ENCODE measurements at places on chromosomes 3 and 15.

DNA sequence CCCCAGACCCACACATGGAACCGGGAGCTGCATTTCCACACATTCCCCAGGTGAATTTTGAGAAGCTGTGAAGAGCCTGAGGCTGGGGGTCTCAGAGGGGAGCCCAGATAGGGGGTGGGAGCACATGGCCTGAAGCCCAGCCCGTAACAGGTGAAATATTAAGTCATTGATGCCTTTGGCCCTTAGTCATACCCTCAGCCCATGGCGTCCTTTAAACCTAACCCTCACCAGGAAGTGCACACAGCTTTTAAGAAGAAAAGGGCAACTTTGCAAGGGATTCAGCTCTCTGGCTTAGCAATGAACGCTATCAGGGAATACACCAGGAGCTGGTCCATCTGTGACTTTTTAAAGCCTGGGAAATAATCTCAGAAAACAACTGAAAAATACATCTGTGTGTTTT lies 40.6 kb downstream of the WNT7A start:
- DNase-seq, result no peak

DNA sequence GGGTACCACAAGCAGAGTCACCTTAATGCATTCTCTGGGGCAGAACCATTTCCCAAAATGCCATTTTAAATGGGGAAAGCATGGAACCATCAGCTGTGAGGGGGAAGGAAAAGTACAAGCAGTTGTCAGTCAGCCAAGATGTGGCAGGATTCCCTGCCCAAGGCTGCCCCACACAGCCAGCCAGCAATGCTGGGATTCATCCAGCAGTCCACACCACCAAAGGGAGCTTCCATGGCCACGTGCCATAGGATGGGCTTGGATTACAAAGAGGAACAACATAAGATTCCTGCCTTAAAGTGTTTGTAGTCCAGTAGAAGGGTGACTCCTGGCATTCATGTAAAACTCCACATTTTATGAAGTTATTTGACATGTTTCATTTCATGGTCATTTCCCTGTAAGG lies 233.3 kb downstream of the SHOX2 start:
- no peak for DNase-seq

DNA sequence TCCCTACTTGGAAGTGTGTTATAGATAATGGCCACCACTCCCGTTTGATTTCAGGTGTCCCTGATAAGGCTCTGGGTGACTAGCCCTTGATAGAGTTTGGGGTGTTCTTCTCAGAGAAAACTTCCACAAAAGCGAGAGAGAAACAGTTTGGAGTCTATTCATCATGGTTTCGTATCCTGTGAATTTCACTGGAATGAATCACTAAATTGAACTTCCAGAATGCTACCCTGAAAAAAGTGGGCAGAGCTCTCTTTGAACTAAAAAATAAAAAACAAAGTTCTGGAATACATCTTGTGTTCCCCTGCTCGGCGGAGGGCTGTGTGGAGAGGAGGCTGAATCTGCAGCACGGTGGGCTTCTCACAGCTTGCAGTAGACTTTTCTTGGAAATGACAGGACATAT lies 52.8 kb upstream of the FAM98B start:
- DNase-seq, result no peak

DNA sequence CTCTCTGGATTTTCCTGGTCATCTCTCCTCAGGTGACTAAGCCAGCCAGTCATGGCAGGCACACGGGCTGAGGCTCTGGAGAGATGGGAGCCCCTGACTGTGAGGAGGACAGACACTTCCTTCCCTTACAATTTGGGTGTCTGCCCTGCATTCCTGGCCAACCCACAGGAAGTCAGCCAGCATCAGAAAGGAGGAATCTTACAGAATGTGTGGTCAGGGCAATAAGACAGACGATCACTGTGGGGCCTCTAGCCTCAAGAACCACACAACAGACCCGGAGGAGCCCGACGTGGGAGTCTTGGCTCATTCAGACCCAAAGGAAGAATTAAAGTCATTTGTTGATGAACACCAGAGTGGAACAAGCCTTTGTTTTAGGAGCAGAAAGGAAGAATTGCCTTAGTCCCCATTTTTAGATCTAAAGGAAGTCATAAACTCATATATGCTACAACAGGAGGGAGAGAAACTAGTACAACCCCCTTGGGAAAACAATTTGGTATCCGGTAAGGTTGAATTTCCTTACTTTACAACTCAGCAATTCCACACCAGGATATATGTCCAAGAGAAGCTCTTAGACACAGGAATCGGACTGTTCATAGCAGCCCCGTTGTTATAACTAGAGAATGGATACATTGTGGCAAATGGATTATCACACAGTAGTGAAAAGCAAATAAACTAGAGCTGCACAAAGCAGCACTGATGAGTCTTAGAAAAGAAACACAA lies 62.2 kb downstream of the ABTB1 start:
- no peak for DNase-seq

DNA sequence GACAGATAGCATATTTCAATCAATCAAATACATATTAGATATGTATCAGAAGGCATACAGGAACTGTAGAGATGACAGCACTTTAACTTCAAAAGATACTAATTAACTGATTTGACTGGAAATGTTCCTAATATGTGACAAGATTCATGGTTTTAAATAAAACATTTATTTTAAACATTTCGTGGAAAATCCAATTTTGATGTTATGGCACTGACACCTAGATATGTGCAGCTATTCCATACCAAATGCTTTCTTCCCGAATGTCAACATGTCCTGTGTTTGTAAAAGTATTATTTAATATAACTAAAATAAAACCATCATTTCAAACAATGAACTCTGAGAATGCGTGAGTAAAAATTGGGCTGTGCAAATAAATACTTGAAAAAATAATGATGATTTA lies 1209.3 kb downstream of the NSUN3 start:
- no peak for DNase-seq

DNA sequence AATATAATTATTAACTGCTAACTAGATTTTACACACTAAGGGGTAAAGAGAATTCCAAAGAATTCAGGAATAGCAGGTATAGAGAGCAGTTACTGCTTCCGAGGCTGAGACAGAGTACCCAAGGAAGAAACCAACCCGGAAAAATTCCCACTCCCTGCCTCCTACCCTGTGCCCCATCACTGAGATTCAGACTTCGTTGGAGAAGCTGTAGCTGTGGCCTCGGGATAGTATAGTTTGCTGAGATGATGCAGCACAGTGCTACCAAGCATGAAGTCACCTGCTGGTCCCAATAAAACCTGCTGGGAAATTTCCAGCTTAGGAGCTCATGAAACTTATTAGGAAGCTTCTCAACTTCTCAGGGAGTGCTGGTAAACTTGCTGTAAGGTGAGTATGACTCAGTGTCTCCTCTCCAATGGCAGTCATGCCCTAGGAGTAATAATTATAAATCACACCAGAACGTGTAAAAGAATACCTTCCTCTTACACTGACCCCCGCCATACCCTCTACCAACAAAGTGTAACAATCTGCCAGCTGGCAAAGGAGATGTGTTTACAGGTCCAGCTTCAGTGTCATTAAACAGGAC lies 215.2 kb upstream of the ROBO2 start:
- DNase-seq, result no peak

- DNase-seq, result no peak
These were observed 112.7 kb downstream of the TBL1XR1 start for GRCh38 chr3:177084616-177085015.

DNA sequence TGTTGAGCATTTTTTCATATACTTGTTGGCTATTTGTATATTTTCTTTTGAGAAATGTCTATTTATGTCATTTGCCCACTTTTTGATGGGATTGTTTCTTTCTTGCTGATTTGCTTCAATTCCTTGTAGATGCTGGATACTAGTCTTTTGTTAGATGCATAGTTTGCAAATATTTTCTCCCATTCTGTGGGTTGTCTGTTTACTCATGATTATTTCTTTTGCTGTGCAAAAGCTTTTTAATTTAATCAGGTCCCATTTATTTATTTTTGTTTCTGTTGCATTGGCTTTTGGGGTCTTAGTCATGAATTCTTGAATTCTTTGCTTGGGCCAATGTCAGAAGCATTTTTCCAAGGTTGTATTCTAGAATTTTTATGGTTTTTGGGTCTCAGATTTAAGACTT lies 251.7 kb downstream of the WNT5A start:
- no peak for DNase-seq

GRCh38 chr3:151443583-151443982 lies 17.3 kb downstream of the IGSF10 start:
- no peak for DNase-seq

- DNase-seq, result no peak
These were observed 125.7 kb downstream of the PDZRN3 start for GRCh38 chr3:73498764-73499622.

- peak; percentile 14 for DNase-seq
These were observed 20.0 kb downstream of the PCCB start for GRCh38 chr3:136270179-136270578.

GRCh38 chr15:61749169-61749568 lies 311.1 kb downstream of the VPS13C start:
- no peak for DNase-seq

DNA sequence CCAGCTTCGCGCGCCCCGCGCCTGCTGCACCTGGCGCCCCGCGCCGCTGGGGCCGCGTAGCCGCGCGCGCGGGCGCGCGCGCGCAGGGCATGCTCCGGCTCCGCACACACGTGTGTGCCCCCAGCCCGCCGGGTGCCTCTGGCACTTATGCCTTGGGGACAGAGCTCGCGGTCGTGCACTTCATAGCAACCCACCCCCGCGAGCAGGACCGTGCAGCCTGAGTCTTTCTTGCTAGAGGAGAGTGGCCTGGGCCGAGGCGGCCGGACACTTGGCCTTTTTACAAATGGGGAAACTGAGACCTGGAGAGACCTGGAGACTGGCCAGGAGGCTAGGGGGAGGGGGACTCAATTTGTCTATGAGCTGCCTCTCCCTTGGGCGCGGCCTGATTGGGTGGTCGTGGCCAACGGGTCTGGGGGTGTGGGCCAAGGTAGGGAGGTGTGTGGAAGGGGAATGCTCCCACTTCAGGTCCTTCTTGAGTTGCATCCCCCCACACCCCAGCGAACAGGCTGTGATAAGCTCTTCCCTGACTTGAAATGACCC lies 562 bp downstream of the NBEAL2 start:
- peak; percentile 39 for DNase-seq

- no peak for DNase-seq
These were observed 751.5 kb downstream of the SQOR start for GRCh38 chr15:46386356-46386755.

DNA sequence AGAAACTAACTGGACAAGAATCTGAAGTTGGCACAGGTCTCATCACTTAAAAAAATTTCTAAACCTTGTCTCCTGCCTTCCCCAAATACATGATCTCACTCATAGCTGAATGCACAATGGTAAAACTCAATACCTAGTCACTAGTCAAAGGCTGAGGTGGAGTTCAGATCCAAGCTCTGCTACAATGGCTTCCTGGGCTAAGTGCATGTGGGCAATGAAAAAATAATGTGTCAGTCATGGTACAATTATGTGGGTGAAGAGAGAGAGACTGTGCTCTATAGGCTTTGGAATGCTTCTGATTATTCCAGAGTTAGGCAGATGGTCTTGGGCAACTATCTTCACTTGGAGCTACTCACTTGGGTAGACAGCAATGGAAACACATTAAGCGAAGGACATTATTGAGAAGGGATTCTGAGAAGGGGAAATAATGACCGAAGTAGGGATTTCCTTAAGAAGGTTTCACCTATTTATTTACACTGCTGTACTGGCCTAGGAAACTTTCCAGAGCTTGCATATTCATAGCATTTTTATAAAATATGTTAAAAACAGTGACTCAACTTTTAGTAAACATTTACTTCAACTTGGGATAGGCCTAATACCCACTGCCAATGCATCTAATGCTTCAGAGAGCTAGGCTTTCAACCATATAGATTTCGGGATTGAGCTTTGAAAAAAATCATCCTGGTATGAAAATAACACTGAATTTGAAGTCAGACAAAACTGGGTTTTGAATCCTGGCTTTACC lies 58.7 kb upstream of the PLXND1 start:
- no peak for DNase-seq

DNA sequence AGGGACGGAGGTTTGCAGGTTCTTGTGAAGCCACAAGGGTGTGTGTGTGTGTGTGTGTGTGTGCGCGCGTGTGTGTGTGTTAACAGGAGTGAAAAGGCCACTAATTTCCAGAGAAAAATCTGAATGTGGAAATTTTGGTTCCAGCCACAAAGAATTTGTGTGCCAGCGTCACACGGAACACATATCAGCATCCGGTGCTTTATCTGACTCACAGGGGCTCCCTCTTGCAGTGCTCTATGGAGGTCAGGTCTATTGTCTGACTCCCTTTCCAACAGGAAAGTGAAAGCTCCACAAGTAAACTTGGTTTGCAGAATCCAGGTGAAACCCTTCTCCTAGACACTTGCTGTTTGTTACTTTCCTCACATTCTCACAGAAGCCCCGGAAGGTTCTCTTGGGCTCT lies 6.2 kb downstream of the CLDN11 start:
- no peak for DNase-seq

DNA sequence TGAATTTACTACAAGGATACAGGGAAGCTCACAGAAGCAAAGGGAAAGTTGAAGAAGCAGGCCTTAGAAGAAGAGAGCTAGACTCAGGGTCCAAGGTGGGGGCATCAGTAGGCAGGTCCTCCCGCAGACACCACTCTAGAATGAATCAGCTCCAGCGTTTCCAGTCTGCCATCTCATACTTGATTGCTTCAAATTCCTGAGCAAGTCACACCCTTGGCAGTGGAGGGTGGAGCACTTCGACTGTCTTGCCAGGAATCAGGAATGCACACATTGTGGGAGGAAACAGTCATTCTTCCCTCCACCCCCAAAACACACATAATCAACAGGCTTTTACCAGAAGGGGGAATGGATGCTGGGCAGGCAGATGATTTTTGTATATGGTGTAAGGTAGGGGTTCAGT lies 78.5 kb downstream of the CHCHD6 start:
- DNase-seq, result no peak

- no peak for DNase-seq
These were observed 43.8 kb downstream of the NEK10 start for GRCh38 chr3:27325419-27325818.

GRCh38 chr15:40064231-40064894 lies 25.4 kb upstream of the SRP14 start:
- DNase-seq, result no peak

- no peak for DNase-seq
These were observed 18.1 kb upstream of the SCN10A start for GRCh38 chr3:38834110-38834509.

GRCh38 chr3:185796431-185797107 lies 28.3 kb downstream of the IGF2BP2 start:
- DNase-seq, result no peak

DNA sequence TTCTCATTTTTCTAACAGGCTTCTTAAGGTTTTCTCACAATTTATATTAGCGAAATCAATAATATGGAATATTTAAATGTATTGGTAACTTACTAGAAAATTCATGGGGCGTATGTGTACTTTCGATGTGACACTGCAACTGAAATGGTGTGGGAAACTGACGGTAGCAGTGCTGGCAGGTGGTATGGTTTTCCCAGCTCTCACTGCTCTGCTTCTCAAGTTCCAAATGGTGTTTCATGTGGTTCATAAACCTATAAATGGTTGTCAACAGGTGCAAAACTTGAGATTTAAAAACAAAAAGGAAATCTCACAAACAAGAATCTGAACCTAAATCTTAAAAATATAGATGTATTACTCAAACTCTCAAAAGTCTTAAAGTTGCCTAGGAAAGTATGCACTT lies 54.7 kb downstream of the ZNF280D start:
- no peak for DNase-seq

GRCh38 chr3:26307192-26307591 lies 315.4 kb upstream of the LRRC3B start:
- no peak for DNase-seq

- no peak for DNase-seq
These were observed 263.3 kb downstream of the NEK10 start for GRCh38 chr3:27105904-27106303.
